Kidney (tissue), 22 donors: ENCODE measurements at places on chromosomes 7 and 10. TPM values are rescaled to one million over a fixed set of nuclear protein-coding genes. Genes with fewer than 3 reads are reported as not detected.
A peak's percentile ranks its signal among the peaks of the same experiment; 100 is the strongest.

DNA sequence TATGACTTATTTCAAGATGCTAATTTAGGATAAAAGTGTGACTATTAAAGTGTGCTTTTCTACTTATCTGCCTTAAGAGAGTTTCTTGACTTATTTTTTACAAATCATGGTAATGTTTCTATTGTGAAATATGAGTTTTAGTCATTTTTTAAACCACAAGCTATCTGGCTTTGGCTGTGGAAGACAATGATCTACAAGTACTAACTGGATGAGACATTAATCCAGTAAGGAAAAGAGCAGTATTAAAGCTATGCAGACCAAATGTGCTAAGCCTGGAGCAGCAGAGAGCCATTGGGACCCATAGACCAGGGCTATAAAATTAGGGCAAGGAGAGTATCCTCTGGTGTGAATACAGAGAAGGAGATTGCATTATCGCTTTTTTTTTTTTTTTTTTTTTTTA, 92.4 kb downstream of the SEMA3A start:
- no peaks in the 10 kb centered on the region for H3K27me3 ChIP-seq
- no peak overlapping the region for H3K27ac ChIP-seq
- H3K4me3 ChIP-seq: no peak overlapping the region
- no peaks in the 10 kb centered on the region for H3K36me3 ChIP-seq

DNA sequence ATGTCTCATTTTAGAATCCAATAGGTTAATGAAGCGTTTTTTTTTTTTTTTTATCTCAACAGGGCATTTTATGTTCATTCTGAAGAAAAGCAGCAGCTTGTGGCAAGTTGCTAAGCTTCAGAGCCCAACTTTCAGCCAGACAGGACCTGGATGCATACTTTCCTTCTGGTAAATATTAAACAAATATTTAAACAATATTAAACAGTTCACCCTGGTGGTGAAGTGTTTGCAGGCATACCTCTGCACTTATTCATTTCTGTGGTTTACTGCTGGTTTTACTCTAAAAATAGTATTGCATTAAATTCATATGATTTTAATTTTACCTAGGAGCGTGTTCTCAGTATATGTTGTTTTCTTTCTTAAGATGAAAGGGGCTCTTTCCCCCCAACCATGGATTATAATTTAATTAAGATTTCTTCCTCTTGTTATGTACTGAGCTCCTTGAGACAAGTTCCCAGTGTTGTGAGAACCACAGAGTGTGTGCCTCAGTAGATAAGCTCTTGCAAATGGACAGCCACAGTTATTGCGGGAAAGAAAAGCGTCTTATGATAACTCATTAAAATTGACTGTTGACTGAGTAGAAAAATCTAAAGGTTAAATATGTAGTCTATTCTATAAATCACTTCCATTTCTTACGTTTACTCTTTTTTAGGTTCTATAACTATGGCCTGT, 155.8 kb downstream of the MALRD1 start:
- H3K4me3 ChIP-seq: no peak overlapping the region
- no peaks in the 10 kb centered on the region for H3K27me3 ChIP-seq
- no peaks in the 10 kb centered on the region for H3K4me1 ChIP-seq

- no peaks in the 10 kb centered on the region for H3K36me3 ChIP-seq
- H3K4me3 ChIP-seq: no peak overlapping the region
- no peak overlapping the region for H3K27ac ChIP-seq
- no peaks in the 10 kb centered on the region for H3K27me3 ChIP-seq
- no peak for DNase-seq
Observed at GRCh38 chr7:12578930-12579640, 8.6 kb downstream of the SCIN start.

GRCh38 chr7:131161103-131161502, 166.6 kb upstream of the MKLN1 start:
- DNase-seq: no peak
- no peaks in the 10 kb centered on the region for H3K4me1 ChIP-seq
- no peak overlapping the region for H3K27ac ChIP-seq

DNA sequence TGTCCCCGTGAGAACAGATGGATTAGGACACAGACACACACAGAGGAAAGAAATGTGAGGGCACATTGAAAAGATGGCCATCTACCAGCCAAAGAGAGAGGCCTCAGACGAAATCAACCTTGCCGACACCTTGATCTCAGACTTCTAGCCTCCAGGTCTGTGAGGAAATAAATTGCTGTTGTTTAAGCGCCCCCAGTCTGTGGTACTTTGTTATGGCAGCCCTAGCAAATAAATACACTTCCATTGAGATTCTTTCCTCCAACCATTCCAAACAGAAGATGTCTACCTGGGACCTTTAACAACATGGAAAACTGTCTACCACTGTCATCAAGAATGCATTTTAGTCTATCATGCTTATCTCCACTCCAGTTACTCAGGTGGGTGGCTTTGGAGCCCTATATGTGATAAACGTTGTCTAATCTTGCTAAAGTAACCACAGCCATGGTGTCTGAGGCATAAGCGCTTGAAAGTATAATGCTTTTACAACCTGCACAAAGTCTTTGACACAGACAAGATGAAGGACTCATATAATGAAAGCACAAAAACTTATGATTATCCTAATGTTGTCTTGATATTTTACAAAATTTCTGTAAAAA, 244.3 kb downstream of the MTERF1 start:
- H3K27ac ChIP-seq: no peak overlapping the region
- peak; percentile 54 for DNase-seq
- H3K27me3 ChIP-seq: no peaks in the 10 kb centered on the region
- H3K36me3 ChIP-seq: no peaks in the 10 kb centered on the region
- H3K4me3 ChIP-seq: no peak overlapping the region

- DNase-seq: no peak
- no peaks in the 10 kb centered on the region for H3K36me3 ChIP-seq
- H3K27me3 ChIP-seq: no peaks in the 10 kb centered on the region
- peaks cover 12% of the 10 kb centered on the region for H3K4me1 ChIP-seq
- no peak overlapping the region for H3K4me3 ChIP-seq
Observed at GRCh38 chr10:110138197-110138812, 69.1 kb upstream of the MXI1 start.

GRCh38 chr7:135718794-135719437, 9.1 kb downstream of the SLC13A4 start:
- no peaks in the 10 kb centered on the region for H3K36me3 ChIP-seq
- no peak overlapping the region for H3K27ac ChIP-seq
- H3K27me3 ChIP-seq: no peaks in the 10 kb centered on the region

- H3K27me3 ChIP-seq: peaks cover 2% of the 10 kb centered on the region
- H3K36me3 ChIP-seq: no peaks in the 10 kb centered on the region
- peaks cover 4% of the 10 kb centered on the region for H3K4me1 ChIP-seq
- H3K27ac ChIP-seq: no peak overlapping the region
- peak; percentile 83 for DNase-seq
Observed at GRCh38 chr7:1323178-1324027, 90.7 kb downstream of the UNCX start.

DNA sequence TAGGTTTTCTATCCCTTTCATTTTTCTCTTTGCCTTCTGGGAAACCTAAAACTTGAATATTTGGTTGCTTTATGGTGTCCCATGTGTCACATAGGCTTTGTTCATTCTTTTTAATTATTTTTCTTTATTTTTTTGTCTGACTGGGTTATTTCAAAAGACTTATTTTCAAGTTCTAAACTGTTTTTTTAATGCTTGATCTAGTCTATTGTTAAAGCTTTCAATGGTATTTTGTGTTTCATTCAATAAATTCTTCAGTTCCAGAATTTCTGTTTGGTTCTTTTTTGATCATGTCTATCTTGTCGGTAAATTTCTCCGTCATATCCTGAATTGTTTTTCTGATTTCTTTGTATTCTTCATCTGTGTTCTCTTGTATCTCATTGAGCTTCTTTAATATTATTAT, 86.8 kb downstream of the NPS start:
- no peak for DNase-seq
- H3K4me3 ChIP-seq: no peak overlapping the region
- H3K27me3 ChIP-seq: no peaks in the 10 kb centered on the region
- H3K36me3 ChIP-seq: no peaks in the 10 kb centered on the region
- H3K27ac ChIP-seq: no peak overlapping the region

DNA sequence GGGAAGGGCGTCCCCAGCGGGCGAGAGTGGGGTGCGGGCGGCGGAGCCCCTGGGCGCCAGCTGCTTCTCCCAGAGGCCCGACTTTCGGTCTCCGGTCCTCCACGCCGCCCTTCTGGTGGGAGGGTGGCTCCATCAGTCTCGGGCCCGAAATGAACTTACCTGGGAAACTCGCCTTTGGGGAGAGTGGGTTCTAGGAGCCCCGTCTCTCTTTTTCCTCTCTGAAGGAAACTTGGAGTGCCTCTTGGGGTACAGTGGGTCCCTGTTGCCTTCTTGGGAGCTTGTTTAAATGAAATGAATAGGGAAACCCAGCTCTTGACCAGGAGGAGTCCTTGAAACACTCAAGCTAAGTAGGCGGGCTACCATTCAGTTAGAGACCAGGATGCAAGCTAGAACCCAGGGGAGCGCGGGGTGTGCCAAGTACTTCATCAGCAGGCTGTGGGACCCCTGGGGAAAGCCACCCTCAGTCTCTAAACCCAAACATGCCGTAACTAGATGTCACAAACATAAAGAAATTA, 1.3 kb downstream of the SLC26A4 start:
- peaks cover 11% of the 10 kb centered on the region for H3K27me3 ChIP-seq
- DNase-seq: no peak
- H3K36me3 ChIP-seq: no peaks in the 10 kb centered on the region
- no peak overlapping the region for H3K27ac ChIP-seq
- no peaks in the 10 kb centered on the region for H3K4me1 ChIP-seq

- H3K4me1 ChIP-seq: no peaks in the 10 kb centered on the region
- no peaks in the 10 kb centered on the region for H3K36me3 ChIP-seq
- no peaks in the 10 kb centered on the region for H3K27me3 ChIP-seq
- H3K27ac ChIP-seq: no peak overlapping the region
- no peak for DNase-seq
Observed at GRCh38 chr7:98556288-98556687, 60.8 kb upstream of the NPTX2 start.

The MPP7 gene
- total RNA-seq: 11.6 TPM

The TRPV5 gene
- total RNA-seq: 1.4 TPM

The ELOVL3 gene
- 0.35 TPM for total RNA-seq

The GHRHR gene
- not detected for total RNA-seq

The FGL2 gene
- total RNA-seq: 96.9 TPM

The C10orf62 gene
- total RNA-seq: 1.6 TPM
